ENCODE measurements at places on chromosomes 5 and 9.
A peak's percentile ranks its signal among the peaks of the same experiment; 100 is the strongest.

DNA sequence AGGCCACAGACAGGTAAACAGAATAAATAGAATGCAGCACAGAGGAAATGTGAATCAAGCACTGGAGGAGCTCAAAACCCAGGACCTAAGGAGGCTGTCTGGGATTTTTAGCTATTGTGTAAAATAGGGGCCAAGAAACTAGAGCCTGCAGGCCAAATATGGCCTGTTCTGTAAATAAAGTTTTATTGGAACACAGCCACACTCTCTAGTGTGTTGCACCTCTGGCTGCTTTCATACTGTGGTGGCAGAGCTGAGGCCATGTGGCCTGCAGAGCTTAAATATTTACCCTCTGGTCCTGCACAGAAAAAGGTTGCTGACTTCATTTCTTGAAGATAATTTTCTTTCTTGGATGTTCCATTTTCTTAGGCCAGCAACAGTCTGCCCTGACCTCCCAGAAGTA lies 136.4 kb downstream of the WDR41 start:
- H3K27ac ChIP-seq: no peak overlapping the region
- H3K27me3 ChIP-seq: no peaks in the 10 kb centered on the region
- H3K4me3 ChIP-seq: no peak overlapping the region
- no peaks in the 10 kb centered on the region for H3K36me3 ChIP-seq
- DNase-seq: no peak

GRCh38 chr5:167916706-167917105 lies 374.7 kb upstream of the WWC1 start:
- DNase-seq: peak; percentile 66
- no peaks in the 10 kb centered on the region for H3K27me3 ChIP-seq
- H3K36me3 ChIP-seq: no peaks in the 10 kb centered on the region
- no peaks in the 10 kb centered on the region for H3K4me1 ChIP-seq

GRCh38 chr5:148834689-148835088 lies 8.3 kb downstream of the ADRB2 start:
- H3K27me3 ChIP-seq: no peaks in the 10 kb centered on the region
- H3K27ac ChIP-seq: no peak overlapping the region
- H3K4me3 ChIP-seq: no peak overlapping the region
- DNase-seq: no peak
- peaks cover 6% of the 10 kb centered on the region for H3K4me1 ChIP-seq

DNA sequence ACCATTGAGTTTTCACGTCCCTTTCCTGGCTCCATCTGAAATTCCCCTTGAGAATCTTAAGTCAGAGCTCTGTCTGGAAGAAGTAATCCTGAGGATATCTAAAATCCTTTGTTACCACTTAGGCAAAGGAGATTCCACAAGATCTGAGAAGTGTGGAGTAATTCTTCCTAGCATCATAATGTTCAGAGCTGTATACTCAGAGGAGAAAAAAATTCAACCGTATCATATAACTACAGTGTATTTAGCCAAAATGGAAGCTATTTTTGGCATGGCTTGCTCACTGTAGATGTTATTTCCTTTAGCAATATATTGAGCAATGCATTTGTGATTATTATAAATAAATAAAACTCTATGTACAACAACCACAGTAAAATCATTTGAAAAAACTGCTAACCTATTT lies 1858.4 kb downstream of the EFNA5 start:
- H3K27ac ChIP-seq: no peak overlapping the region
- H3K36me3 ChIP-seq: no peaks in the 10 kb centered on the region
- H3K4me3 ChIP-seq: no peak overlapping the region

GRCh38 chr9:10274175-10274574 lies 338.6 kb downstream of the PTPRD start:
- DNase-seq: no peak
- no peaks in the 10 kb centered on the region for H3K27me3 ChIP-seq
- H3K4me1 ChIP-seq: no peaks in the 10 kb centered on the region
- no peak overlapping the region for H3K4me3 ChIP-seq
- H3K27ac ChIP-seq: no peak overlapping the region
- no peaks in the 10 kb centered on the region for H3K36me3 ChIP-seq

GRCh38 chr9:7823651-7824050 lies 24.1 kb upstream of the DMAC1 start:
- no peaks in the 10 kb centered on the region for H3K4me1 ChIP-seq
- H3K4me3 ChIP-seq: no peak overlapping the region
- no peaks in the 10 kb centered on the region for H3K27me3 ChIP-seq
- no peaks in the 10 kb centered on the region for H3K36me3 ChIP-seq
- DNase-seq: no peak

All from endodermal cell (in vitro differentiated cells).